ENCODE measurements at places on chromosomes 1 and 21.

DNA sequence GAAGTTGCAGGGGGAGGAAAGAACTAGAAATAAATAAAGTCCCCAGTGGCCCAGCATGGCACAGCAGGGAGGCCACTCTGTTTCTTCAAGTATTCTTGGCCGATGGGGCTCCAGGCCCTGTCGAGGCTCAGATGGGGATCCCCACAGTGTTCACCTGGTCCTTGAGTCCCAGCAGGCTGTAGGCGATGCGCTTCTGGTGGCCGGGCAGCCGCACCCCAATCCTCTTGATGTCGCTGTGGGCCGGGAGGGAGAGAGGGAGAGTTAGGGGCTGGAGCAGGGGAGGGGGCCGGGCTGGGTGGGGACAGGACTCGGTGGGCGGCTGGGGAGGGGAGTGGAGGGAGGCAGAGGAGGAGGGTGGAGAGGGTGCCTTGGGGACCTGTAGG, 30.8 kb downstream of the EPHA2 start:
- no peak for DNase-seq

DNA sequence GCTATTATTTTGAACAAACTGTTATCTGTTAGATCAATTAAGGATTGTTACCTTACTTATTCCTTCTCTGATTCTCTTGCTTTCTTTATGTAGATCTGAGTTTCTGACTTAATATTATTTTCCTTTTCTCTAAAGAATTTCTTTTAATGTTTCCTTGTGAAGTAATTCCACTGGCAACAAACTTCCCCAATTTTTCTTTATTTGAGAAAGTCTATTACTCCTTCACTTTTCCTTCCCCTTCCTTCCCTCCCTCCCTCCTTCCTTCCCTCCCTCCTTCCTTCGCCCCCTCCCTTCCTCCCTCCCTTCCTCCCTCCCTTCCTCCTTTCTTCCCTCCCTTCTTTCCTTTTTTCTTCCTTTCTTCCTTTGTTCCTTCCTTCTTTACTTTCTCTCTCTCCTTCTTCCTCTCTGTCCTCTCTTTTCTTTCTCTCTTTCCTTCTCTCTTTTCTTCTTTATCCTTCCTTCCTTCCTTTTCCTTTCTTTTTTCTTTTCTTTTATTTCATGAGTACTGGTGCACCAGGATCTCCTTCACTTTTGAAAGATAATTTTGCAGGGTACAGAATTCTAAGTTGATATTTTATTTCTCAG, 177.5 kb downstream of the DNM3 start:
- DNase-seq = no peak

DNA sequence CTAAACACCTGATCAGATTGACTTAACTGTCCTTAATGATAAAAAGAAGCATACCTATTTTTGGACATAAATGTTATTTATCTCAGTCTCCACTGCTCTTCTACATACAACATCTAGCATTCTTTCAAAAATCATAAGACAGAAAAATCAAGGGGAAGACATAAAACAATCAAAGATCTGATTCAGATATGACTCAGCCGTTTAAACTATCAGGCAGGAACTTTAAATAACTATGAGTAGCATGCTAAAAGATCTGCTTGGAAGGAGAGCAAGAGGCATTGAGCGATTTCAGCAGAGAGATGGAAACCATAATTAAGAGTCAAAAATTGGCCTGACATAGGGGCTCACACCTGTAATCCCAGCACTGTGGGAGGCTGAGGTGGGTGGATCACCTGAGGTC, 27.2 kb upstream of the SLC22A15 start:
- DNase-seq = no peak

DNA sequence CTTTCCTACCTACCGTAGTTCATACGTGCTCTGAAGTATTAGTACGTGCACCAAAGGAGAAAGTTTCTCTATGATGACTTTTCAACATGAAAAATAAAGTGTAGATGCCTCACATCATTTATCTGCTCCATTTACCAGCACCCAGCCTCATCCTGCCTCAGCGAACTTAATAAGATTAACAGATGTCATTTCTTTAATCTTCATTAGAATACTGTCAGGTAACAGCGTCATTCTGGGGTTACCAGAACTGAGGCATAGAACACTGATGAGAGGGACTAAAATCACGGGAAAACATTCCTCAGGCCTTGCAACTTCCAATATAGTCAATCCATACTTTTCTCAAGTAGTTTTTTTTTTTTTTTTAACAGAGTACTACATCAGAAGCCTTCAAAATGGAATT, 43.2 kb upstream of the DISC1 start:
- DNase-seq = no peak

GRCh38 chr1:179046808-179047635, 21.3 kb downstream of the FAM20B start:
- DNase-seq = no peak

GRCh38 chr1:31436596-31437432, 23.8 kb downstream of the SERINC2 start:
- no peak for DNase-seq
